ENCODE measurements at places on chromosomes 11 and 22.
A peak's percentile ranks its signal among the peaks of the same experiment; 100 is the strongest.

DNA sequence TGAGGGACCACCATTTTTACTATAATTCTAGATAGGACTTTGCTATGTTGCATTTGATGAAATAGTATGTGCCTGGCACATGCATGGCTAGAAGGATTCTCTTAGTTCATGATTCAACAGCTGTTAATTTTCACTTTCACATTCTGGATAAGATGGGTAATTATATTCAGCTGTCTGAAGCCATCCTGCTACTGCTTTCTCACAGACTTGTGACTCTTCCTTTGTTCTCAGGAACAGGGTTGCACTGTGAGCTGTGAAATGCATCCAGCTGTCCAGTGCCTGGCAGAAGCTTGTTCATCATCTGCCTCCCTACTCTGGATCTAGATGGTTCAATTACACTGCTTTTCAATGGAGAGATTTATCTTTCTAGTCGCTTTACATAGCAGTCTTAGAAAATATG, 610.1 kb upstream of the ANO5 start:
- DNase-seq, result no peak

GRCh38 chr22:43183496-43184277, 3.2 kb downstream of the TTLL12 start:
- peak; percentile 90 for DNase-seq

- DNase-seq, result no peak
Observed at GRCh38 chr22:20517422-20517821, 10.0 kb downstream of the MED15 start.

DNA sequence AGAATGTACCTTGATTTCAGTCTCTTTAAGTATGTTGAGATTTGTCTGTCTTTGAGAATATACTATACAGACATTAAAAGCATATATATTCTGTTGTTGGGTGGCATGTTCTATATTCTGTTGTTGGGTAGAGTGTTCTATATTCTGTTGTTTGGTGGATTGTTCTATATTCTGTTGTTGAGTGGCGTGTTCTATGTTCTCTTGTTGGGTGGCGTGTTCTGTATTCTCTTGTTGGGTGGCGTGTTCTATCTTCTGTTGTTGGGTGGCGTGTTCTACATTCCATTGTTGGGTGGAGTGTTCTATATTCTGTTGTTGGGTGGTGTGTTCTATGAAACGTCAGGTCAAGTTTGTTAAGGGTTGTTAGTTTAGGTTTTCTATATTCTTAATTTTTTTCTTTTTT, 27.1 kb upstream of the CTTN start:
- no peak for DNase-seq

GRCh38 chr11:60056349-60056969, at the start of gene MS4A3:
MS4A3 (plus strand) TSS chr11:60056665; CDS start chr11:60061161, 4,496 bp downstream.
- no peak for DNase-seq

- DNase-seq, result no peak
Observed at GRCh38 chr11:127274328-127274676, 273.7 kb upstream of the KIRREL3 start.

DNA sequence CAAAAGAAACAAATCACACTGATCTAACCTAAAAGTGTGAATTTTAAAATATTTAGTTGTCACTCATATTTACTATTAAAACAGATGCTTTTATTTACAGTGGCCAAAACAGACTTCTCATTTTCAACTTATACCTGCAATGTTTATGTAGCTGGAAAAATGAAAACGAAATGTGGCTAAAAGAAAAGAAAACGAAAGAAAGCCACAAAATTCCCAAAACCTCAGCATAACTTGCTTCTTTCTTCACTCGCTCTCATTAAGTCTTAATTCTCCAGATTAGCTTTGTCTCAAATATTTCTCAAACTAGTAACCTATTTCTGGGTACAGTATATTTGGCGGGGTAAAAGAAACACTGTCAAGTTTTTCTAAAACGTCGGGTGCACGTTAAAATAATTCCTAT, 693 bp downstream of the CSTF3 start:
- no peak for DNase-seq

GRCh38 chr11:43557553-43558110, 122.9 kb upstream of the HSD17B12 start:
- no peak for DNase-seq

GRCh38 chr11:9231848-9232177, 33.3 kb downstream of the DENND5A start:
- peak; percentile 78 for DNase-seq

GRCh38 chr22:46662226-46662625, 42.0 kb downstream of the GRAMD4 start:
- DNase-seq, result no peak
